A673 (cell line): ENCODE measurements at places on chromosomes 13 and 19.

DNA sequence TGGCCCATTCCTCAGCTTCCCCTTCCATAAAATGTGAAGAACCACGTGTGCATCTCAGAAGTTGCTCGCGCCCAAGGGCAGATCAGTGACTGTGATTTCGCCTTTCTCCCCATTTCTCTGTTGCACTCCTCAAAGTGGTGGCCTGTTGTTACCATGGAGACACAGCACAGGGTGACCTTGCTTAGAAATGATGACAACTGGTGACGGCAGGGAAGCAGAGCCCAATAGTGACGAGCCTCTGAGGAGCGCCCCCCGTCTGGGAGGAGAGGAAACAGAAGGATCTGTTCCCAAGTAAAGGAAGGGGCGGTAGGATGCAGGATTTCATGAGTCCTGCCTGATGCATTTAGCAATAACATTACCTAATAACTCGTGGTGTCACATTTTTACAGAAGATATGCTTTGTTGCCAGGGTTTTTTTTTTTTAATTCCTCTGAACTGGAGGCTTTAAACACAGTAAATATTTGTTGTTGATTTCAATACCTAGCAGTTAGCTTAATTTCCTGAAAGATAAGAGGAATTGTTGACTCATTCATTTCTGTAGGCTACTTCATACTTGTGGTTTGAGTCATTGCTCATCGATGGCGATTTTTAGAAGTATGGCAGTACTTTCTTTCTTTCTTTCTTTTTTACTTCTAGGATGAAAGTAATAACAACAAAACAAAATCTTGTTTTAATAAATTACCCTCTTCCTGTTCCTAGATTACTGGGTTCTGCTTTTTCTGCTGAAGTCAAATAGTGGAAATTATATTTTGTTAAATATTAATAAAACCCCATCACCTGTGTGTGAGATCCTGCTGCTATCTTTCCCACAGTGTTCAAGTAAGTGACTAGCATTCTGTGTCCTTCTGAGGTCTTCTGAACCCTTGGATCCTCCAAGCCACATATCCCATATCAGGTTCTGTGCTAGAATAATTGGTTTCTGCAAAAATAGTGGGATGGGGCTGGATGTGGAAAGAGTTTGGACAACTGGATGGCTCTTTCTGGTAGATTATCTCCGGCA, 36.0 kb downstream of the MBNL2 start:
- peak; percentile 73 for DNase-seq

- DNase-seq: no peak
These were observed 418.8 kb downstream of the DACH1 start for GRCh38 chr13:71448080-71448630.

DNA sequence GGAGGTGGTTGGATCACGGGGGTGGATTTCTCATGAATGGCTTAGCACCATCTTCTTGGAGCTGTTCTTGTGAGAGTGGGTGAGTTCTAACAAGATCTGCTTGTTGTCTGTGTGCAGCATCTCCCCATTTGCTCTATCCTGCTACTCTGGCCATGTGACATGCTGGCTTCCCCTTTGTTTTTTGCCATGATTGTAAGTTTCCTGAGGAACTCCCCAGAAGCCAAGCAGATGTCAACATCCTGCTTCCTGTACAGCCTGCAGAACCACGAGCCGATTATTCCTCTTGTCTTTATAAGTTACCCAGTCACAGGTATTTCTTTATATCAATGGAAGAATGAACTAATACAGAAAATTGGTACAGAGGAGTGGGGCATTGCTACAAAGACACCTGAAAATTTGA, 2.3 kb upstream of the SIGLEC12 start:
- DNase-seq: no peak

DNA sequence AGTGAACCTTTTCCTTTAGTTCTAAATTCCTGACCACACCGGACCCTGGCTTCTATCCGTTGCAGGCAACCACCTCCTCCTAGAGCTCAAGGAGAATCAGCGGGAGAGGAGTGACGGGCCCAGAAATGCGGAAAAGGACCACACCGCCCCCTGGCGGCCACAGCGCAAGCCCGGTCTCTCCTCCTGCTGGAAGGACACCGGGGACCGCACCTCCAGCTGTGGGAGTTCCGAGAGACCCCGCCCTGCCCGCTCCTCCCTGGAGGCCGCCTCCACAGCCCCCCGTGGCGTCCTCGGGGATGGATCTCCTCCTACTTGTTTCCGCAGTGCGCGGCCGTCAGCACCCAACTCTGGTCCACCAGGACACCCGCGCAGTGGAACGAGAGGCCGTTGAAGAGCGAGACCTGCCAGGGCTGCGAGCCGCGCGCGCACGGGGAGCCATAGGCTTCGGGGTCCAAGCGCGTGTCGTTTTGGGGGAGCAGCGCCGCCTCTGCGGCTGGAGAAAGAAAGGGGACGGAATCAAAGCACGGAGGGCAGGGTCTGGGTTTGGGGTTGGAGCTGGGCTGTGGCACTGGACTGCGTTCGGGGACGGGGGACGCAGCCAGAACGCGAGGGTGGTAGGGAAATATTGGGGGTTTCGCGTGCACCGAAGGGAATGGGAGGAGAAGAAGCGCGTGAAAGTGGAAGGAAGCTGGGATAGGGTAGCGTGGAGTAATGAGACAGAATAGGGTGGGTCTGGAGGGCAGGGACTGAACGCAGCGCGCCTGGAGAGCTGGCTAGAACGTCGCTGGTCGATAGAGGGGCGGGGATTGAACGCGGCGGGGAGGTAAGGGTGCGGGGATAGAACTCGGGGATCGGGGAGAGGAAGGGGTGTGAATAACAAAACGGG, 2.5 kb downstream of the KLK10 start:
- DNase-seq: peak; percentile 85

DNA sequence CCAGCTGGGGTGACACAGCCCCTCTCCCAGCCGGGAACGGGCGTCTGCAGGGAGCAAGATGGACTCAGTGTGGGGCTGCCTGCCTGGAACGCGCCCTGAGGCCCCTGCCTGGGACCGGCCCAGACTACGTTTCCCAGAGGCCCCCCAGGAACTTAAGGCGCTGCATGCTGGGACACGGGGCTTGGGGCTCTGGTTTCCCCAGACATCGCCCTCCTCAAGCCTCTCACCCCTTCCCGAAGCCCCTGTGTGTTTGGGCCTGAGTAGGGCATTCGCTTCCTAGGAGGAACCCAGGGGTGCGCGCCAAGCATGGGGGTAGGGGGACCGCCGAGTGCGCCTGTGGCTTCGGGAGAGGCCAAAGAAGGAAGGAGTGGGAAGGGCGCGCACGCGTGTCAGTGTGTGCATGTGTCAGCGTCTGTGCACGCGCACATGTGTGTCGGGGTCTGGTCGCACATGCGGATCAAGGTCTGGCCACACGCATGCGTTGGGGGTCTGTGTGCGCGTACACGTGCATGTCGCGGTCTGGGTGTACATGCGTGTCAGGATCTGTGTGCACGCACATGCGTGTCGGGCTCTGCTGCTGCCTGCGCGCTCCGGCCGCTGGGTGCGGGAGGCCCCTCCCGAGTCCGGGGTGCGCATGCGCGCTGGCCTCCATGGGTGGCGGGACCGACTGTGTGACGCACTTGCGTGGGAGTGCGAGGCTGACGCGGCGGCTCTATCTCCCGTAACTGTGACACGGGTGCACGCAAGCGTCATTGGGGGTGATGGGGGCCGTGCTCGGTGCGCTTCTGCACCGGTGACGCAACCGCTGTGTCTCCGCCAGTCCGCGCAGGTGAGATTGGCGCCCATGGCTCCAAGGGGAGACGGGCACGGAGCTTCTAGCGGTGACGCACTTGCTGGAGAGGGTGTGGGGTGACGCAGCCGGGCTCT, 16.2 kb downstream of the ZNF331 start:
- peak; percentile 87 for DNase-seq

- no peak for DNase-seq
These were observed 119.7 kb downstream of the COL4A2 start for GRCh38 chr13:110426735-110427134.

DNA sequence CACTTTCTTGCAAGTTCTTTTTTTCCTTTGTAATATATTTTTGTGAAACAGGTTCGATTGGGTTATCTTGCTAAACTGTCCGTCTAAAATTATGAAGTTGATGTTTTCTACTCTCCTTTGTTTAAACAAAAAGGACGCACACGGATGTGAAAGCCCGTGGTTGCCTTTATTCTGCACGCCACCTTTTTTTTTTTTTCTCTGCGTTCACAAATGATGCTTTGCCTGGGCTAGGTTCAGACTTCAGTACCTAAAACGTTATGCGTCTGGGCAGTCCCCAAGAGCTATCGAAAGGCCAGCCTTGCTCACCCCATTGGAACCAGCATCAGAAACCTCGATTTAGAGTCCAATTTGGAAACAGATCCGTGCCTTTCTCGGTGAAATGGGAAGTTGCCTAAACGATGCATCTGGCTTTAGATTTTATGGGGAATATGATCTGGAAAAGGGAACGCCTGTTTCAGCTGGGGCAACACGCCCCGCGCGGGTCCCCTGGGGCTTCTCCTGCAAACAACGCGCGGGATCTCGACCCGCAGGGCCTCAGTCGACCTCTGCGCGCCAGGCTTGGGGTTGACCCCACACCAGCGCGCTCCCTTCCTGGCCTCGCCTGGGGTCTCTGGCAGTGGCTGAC, 113.9 kb downstream of the KCNRG start:
- DNase-seq: no peak

GRCh38 chr13:72141855-72142519, 275.0 kb upstream of the DACH1 start:
- DNase-seq: no peak

GRCh38 chr19:8504171-8504570, 1.7 kb upstream of the PRAM1 start:
- DNase-seq: no peak

- no peak for DNase-seq
These were observed 5.5 kb upstream of the LILRA6 start for GRCh38 chr19:54248016-54248601.

DNA sequence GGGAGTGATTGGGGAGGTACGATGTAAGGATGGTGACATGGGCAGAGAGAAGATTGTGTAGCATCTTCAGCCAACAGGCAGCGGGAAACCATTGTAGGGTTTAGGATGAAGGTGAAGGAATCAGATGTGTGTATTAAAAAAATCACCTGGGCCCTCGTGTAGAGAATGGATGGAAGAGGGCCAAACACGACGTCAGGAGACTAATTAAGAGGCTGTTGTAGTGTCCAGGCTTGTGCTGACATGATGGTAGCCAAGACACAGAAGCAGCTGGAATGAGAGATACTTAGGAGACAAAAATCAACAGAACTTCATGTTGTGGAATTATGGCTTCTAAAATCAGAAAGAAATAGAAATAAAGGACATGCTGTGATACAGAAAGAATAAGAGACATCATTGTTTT, 41.2 kb upstream of the ARGLU1 start:
- DNase-seq: no peak

- no peak for DNase-seq
These were observed 125.3 kb upstream of the C1QTNF9B start for GRCh38 chr13:24022568-24022967.

DNA sequence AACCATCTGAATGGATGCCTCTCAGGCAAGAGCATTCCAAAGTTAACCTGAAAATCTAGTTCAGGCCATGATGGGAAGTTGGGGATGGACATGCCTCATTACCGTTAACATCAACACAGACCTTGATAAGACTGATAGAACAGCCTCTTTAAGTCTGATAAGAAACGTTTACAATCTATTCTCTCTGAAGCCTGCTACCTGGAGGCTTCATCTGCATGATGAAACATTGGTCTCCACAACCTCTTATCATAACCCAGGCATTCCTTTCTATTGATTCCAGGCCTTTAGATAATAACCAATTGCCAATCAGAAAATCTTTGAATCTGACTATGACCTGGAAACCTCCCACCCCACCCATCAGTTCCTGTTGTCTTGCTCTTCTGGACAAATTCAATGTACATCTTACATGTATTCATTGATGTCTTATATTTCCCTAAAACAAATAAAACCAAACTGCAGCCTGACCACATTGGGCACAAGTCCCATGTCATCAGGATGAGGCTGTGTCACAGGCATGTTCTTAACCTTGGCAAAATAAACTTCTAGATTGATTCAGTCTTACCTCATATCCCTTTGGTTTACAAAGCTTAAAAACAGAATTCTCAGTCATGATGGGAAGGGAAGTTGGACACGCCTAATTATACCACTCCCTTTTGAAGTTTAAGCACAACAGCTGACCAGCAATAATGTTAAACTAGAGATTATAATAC, 843.8 kb upstream of the SPRY2 start:
- DNase-seq: no peak

GRCh38 chr13:98523455-98524102, 53.3 kb downstream of the STK24 start:
- no peak for DNase-seq

GRCh38 chr13:113581871-113582270, 2.7 kb upstream of the TFDP1 start:
- no peak for DNase-seq

DNA sequence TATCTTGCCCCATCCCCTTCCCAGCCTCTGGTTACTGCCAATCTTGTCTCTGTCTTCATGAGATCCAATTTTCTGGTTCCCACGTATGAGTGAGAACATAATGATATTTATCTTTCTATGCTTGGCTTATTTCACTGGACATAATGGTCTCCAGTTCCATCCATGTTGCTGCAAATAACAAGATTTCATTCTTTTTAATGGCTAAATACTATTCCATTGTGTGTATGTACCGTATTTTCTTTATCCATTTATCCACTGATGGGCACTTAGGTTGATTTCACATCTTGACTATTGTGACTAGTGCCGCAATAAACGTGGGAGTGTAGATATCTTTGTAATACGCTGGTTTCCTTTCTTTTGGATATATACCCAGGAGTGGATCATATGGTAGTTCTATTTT, 43.0 kb downstream of the CHST8 start:
- DNase-seq: no peak
